Natural killer cell (primary cell): ENCODE measurements at places on chromosomes 7 and 10. TPM values are rescaled to one million over a fixed set of nuclear protein-coding genes. Genes with fewer than 3 reads are reported as not detected.

DNA sequence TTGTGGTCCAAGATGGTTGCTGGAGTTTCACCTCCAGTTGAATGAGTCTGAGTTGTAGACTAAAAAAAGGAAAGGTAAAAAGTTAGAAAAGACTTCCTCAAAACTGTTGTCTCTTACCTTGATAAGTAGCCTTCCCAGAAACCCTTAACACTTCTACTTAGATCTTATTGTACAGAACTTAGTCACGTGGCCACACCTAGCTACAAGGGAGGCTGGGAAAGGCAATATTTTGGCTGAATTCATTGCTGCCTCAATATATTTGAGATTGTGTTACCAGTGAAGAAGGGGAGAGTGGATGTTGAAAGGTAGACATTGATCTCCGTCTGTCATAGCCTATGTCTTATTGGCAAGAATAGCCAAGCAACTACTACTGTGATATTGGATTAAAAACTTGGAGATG, 35.5 kb upstream of the VDAC2 start:
- H3K27me3 ChIP-seq: no peaks in the 10 kb centered on the region
- H3K27ac ChIP-seq: no peak overlapping the region
- peaks cover 9% of the 10 kb centered on the region for H3K4me1 ChIP-seq
- no peak for DNase-seq
- peaks cover 5% of the 10 kb centered on the region for H3K36me3 ChIP-seq
- no peak overlapping the region for H3K4me3 ChIP-seq

The CCL24 gene
- not detected for total RNA-seq

- no peaks in the 10 kb centered on the region for H3K36me3 ChIP-seq
- H3K4me3 ChIP-seq: no peak overlapping the region
- H3K27ac ChIP-seq: no peak overlapping the region
- H3K27me3 ChIP-seq: no peaks in the 10 kb centered on the region
- no peak for DNase-seq
These were observed 146.8 kb downstream of the HIBADH start for GRCh38 chr7:27515933-27516332.

The ELOVL3 gene
- total RNA-seq: not detected

The GPAM gene
- 4.7 TPM for total RNA-seq

The ASL gene
- total RNA-seq: 58.1 TPM

The ZNF239 gene
- total RNA-seq: 0.94 TPM

- H3K4me1 ChIP-seq: no peaks in the 10 kb centered on the region
- no peaks in the 10 kb centered on the region for H3K36me3 ChIP-seq
- no peaks in the 10 kb centered on the region for H3K27me3 ChIP-seq
- no peak overlapping the region for H3K4me3 ChIP-seq
These were observed 104.8 kb downstream of the EMX2 start for GRCh38 chr10:117647306-117647705.
